T-helper 22 cell (primary cell): ENCODE measurements at places on chromosomes 16 and 17.

DNA sequence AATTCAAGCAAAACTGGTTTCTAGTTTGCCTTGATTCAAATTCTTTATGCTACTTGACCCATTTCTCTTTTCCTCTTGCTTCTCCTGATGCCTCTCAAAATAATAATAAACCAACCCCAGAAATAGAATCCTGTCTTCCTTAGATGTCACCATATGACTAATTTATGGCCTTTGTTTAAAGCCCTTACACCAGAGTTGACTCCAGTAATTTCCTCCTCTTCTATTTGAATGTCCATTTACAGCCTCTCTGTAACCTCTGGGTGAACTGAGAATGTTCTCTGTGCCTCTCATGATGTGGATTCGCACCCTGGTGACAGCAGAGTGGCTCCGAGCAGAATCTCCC is 31.5 kb downstream of the ZFHX3 start:
- no peak for DNase-seq

- peak; percentile 45 for DNase-seq
Measured at GRCh38 chr16:68074850-68075555, 10.2 kb upstream of the NFATC3 start.

- DNase-seq = no peak
Measured at GRCh38 chr17:57735707-57736106, 9.4 kb downstream of the CCDC182 start.

- DNase-seq = no peak
Measured at GRCh38 chr16:20937736-20938135, 37.2 kb downstream of the LYRM1 start.

- DNase-seq = no peak
Measured at GRCh38 chr16:79047337-79047736, 553.2 kb downstream of the MAF start.

- no peak for DNase-seq
Measured at GRCh38 chr17:21124086-21124485, 2.7 kb upstream of the DHRS7B start.

GRCh38 chr17:74379495-74380085 is 12.3 kb downstream of the GPR142 start:
- DNase-seq = peak; percentile 69

- no peak for DNase-seq
Measured at GRCh38 chr17:44287651-44288050, 19.7 kb upstream of the SLC4A1 start.

DNA sequence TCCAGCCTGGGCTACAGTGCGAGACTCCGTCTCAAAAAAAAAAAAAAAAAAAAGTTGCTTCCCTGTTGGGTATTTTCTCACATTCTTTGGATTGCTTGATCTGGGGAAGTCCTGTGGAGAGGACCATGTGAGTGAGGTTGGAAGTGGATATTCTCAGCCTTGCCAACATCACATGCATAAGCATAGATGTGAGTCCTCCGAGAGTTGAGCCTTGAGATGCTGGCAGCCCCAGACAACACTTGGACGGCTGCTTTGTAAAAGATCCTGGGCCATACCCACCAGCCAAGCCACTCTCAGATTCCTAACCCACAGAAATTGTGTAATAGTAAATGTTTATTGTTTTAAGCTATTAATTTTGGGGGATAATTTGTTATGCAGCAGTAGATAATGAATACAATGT is 1570.0 kb upstream of the GOT2 start:
- DNase-seq = no peak

- no peak for DNase-seq
Measured at GRCh38 chr17:82836823-82837357, 2.9 kb downstream of the ZNF750 start.

DNA sequence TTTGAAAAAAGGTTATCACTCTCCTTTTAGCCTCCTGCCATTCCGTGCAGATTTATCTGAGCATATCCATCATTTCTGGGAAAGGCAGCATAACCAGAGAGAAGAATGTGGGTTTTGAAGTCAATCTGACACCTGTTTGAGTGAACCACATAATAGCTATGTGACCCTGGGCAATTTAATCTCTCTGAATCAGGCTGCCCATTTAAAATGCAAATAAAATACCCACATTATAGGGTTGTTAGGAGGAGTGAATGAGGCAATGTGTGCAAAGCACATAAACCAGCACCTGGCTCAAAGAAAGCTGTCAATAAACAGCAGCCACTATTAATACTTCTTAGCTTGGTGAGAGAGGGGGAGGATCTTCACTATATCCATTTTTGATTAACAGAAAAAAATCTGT is 88.0 kb downstream of the CACNG1 start:
- no peak for DNase-seq

GRCh38 chr17:66941249-66941648 is 23.3 kb upstream of the CACNG4 start:
- DNase-seq = no peak

DNA sequence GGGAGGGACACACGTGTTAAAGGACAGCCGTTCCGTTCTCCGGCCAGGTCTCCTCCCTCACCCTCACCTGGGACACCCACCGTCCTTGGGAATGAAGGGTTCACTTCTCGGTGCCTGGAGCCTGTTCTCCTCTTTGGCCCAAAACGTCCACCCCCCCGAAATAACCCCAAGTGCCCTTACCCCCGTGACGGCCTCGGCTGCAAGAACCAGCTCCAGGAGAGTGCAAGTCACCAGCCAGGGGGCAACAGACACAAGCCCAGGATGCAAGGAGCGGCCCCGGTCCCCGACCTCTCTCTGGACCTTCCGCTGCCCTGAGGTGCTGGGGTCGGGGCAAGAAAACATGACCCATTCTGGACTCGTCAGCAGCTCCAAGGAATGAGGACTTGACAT is 20.0 kb upstream of the UBE2I start:
- DNase-seq = no peak

DNA sequence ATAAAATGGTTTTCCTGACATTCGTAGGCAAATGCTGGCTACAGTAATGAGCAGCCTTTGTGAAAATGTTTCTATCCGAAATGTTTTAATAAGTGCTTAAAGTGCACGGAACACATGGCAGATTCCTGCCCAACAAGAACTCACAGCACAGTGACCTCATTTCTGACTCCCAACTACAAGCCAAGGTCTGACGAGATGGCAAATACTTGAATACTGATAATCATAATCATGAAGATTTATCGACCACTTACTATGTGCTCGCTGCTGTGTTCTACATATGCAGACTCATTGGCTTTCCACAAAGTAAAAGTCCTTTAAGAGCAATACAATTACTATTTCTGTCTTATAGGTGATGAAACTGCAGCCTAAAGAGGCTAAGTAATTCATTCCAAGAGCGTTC is 238.1 kb upstream of the CDH5 start:
- DNase-seq = no peak

- DNase-seq = no peak
Measured at GRCh38 chr17:29732613-29733012, 109.9 kb upstream of the CORO6 start.

DNA sequence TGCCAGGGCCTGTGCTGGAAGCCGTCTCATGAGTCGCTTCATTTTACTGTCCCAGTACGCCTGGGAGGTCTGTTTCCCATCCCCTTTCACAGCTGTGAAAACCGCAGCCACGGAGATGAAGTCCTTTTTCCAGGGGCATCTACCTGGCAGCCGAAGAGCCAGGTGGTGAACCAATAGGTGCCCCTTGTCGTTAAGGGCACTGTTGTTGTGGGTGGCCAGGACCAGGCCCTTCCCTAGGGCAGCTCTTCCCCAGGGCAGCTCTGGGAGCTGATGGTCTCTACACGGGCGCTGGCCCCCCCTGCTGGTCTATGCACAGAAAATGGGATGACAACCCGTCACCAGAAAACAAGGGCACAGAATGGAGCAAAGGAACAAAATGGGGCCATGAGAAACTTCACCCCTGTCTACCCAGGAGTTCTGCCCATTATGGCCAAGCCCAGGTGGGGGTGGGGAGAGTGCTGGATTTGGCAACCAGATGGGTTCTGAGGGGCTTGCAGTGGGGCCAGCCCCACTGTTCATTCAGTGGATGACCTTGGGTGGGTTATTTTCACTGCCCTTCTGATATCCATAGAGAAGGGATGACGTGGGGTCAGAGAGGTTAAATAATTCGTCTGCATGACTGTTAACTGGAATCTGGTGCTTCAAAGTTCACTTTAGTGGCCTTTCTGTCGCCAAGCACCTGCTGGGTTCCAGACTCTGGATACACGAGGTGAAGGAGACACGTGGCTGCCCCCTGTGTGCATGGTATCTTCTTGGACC is 11.5 kb downstream of the RMI2 start:
- DNase-seq = no peak

DNA sequence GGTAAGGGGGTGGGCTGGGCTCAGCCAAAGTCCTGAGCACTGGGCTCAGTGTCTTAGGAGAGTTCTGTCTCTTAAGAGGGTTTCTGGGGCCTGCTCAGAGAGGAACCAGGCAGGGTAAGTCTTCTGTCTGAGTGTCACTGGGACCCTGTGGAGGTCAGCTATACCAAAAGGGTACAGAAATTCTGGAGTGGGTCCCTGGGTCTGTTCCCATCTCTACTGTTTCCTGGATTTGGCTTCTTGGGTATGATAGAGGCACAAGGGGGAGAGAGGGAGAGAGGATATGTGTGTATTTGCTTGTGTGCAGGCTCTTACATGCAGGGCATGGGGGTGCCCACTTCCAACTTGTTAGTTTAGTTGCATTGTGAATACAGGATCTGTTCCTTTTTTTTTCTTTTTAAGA is 1.6 kb downstream of the E2F4 start:
- DNase-seq = no peak
